NK-92 treated with Interleukin-12 subunit alpha and Interleukin-12 subunit beta, amount 100 ng/mL, for 24 hours (cell line): ENCODE measurements at places on chromosomes 6 and 20.

DNA sequence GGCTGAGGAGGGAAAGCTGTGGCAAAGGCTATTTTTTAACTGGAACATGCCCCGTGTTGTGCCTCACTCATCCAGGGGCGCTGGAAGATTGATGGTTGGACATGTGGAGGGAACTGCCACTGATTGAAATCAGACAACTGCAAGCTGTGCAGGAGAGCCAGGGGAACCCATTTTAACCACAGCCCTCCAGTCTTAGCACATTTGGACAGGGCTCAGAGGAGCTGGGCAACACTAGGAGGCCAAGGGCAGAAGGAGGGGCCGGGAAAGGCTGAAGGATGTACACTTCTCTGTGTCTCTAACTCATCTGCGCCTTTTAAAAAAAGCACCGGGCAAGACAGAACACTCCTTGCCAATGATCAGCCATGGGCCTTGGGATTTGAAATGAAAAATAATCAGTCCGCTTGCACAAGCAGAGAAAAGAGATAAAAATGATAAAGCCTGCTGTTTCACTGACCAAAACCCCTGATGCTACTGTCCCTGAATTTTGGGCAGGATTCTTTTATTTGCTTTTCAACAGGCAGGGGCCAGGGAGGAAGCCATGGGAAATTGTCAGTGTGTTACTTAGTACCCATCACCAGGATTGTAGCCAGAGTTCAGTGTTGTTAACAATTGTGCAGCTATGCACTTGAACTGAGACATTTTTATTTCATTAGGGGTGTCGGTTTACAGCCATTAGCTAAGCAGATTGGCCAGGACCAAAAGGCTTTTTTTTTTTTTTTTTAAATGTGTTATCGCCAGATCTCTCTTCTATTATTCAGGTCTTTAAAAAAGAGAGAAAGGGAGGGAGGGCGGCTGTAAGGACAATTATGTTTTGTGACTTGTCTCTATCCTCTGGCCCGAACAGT, 109.3 kb upstream of the EYA4 start:
- no peak for DNase-seq

DNA sequence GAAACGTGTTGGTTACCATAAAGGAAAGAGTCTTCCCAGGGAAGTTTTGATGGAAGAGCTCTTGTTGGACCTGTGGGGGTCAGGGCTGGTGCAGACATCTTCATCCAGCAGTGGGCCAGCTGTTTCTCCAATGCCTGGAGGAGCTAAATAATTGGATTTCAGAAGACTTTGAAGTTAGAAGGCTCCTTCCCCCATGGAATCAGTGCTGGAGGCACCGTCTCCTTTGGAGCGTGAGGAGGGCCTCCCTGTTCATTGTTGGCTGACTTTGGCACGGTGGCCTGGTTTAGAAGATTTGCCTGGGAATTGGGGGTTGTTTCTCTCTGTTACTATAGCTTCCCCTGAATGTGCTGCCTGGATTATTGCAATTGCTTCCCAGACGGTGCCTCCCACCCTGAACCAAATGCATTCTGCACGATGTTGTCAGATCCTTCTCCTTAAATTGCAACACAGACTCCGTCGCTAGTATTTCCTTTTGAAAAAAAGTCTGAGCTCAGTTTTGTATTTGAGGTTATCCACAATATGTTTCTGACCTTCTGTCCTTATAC, 27.7 kb upstream of the KCNG1 start:
- no peak for DNase-seq

- DNase-seq: no peak
These were observed 104.3 kb downstream of the ADGRG6 start for GRCh38 chr6:142406131-142406530.

DNA sequence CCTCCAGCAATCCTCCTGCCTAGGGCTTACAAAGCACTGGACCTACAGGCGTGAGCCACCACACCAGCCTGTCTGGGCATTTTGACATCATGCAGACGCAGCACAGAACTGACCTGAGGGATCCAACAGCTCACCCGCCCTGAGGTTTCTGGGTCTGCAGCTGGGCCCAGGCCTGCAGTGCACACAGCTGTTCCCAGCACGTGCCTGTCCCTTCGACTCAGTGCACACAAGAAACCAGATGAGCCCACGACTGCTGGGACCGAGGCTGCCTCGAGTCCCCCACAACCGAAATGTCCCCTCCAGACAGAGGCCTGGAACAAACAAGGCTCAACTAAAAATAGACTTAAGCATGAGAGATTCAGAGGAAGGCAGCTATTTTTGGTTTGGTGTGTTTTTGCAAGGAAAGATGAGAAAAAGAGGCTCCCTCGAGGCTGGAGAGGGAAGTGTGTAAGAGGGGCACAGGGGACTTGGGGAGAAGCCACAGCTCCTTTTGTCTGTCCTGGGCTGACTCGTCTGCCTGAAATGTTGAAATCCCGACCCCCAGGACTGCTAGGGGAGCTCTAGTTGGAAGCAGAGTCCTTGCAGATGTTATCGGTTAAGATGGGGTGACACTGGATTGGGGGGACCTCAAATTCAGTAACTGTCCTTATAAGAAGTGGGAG, 66.3 kb downstream of the YTHDF1 start:
- DNase-seq: no peak
